PC-3 (cell line): ENCODE measurements at places on chromosomes 7 and 10. TPM values are rescaled to one million over a fixed set of nuclear protein-coding genes. Genes with fewer than 3 reads are reported as not detected.

Gene RBP4
- total RNA-seq = 4.4 and 8.5 TPM in 2 replicates

Gene ZSCAN25
- total RNA-seq = 13.9 and 18.9 TPM in 2 replicates

Gene OR13A1
- total RNA-seq = 0.04 TPM in 1 of 2 replicates, not detected in the other

DNA sequence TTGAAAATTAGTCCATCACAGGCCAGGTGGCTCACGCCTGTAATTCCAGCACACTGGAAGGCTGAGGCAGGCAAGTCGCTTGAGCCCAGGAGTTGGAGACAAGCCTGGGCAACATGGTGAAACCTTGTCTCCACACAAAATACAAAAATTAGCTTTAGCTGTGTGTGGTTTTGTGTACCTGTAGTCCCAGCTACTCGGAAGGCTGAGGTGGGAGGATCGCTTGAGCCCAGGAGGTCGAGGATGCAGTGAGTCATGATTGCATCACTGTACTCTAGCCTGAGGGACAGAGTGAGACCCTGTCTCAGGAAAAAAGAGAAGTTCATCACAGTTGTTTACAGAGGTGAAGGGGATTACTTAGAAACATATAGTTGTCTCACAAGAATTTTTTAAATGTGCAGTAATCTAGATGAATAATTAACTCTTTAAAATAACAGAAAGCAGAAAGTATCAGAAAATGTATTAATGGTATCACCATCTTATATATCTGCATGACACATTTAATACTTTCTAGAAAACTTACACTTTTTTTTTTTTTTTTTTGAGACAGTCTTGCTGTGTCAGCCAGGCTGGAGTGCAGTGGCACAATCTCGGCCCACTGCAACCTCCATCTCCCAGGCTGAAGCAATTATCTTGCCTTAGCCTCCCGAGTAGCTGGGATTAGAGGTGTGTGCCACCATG is 8.9 kb downstream of the LCOR start:
- peak; percentile 82 for DNase-seq

- DNase-seq = peak; percentile 43
These were observed 223.8 kb downstream of the KIAA1217 start for GRCh38 chr10:24432478-24433416.

DNA sequence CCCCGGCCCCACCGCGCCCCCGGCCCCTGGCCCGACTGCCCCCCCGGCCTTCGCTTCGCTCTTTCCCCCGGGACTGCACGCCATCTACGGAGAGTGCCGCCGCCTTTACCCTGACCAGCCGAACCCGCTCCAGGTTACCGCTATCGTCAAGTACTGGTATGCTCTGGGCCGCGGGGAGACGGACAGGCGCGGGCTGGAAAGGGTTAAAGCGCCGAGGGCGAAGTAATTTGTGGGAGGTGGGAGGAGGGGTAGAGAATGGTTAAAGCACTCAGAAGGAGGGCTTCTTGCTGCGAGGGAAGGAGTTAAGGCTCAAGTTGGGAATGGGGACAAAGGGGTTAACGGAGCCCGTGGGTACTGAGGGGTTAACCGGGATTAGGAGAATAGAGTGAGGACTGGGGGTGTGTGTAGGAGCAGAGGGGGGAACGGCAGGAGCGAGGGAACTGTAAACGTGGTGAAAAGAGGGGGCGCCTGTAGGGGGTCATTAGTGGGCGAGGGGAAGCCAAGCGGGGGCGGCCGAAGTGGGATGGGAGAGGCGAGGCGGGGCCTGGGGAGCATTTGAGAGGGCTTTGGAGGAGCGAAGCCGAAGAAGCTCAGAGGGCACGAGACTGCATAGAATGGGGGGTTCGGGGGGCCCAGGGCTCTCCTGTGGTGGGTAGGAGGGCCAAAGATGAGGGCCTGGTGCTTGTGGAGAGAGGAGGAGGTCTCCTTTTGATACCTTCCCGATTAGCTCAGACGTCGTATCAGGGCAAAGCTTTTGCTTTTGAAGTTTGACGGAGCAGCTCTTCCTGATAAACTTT is 605 bp downstream of the SUFU start:
- DNase-seq = no peak

DNA sequence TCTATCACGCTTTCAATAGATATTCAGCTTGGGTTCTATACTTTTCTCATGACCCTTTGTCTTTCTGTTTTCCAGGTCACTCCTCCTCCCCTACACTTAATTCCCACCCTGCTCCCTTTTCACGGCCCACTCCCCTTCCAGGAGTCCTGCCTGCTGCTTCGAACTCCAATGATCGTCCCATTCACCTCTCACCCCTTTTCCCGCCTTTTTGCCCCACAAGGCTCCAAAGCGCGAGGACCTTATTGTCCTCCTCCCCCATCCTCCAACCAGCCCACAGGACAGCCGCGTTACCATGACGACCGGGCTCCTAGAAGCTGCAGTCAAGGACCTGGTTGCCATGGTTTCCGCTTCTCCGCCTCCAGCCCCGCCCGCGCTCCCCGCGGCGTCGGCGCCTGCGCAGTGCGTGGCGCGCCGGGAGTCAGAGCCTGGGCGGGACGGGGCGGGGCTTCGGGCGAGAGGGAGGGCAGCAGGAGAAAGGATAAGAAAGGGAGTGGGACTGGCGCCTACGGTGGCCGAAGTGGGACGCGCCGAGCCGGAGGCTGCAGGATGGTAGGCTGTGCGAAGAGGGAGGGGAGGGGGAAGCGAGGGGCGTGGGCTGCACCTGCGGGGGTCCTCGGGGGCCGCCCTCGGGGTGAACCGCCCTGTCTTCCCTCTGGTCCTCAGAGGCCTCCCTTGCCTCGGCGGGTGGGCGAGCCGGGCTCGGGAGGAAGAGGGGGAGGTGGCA is at the start of gene AP1S1:
Gene AP1S1 (plus strand): TSS at position 508 of the 724 bp plus-strand sequence. CDS start 39 bp downstream, at position 547.
- peak; percentile 93 for DNase-seq

- DNase-seq = peak; percentile 12
These were observed 371.9 kb downstream of the BMPER start for GRCh38 chr7:34277016-34277802.

Gene CHST3
- total RNA-seq = 12.7 and 17.0 TPM in 2 replicates

- no peak for DNase-seq
These were observed 30.5 kb upstream of the DDX50 start for GRCh38 chr10:68870545-68871104.

- DNase-seq = peak; percentile 27
These were observed 95.5 kb downstream of the ZMYND11 start for GRCh38 chr10:230758-231157.

DNA sequence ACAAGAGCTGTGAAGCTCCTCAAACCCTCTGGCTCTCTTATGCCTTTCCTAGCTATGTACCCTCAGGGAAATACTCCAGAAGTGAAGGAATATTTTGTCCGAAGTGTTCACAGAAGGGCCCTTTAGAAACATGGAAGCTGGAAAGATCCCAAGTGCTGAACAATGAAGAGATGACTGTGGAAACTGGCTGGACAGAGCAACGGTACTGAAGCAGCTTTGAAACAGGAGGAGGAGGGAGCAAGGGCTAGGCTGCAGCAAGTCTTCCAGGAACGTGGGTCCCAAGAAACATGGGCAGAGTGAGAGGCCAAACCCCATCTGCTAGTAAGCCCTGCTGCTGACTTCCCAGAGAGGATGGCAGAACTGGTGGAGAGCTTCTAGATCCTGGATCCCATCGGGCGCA is 3.0 kb upstream of the PSAP start:
- DNase-seq = no peak

Gene AKR1C8
- total RNA-seq = not detected in 2 replicates

GRCh38 chr7:76211216-76211615 is 9.5 kb downstream of the SRRM3 start:
- DNase-seq = no peak

Gene STOX1
- total RNA-seq = 1.4 and 3.2 TPM in 2 replicates

DNA sequence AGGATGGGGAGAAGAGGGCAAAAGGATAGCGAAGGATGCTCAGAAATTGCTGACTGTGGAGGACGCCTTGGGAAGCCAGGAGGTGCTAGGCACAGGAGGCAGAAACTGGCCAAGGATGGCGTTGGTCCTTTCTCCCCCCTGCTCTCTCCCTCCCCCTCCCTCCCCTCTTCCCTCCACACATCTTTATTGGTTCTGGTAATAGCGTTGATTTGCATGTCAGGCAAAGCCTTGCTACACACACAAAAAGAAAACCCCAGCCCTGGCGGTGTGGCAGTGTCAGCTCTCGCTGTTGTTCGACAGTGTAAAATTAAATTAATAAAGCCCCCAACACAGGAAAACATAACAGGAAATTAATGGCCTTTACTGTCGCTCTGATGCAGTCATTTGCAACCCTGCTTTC is 47.2 kb downstream of the PAX2 start:
- no peak for DNase-seq

Gene GPR26
- total RNA-seq = not detected in 2 replicates

DNA sequence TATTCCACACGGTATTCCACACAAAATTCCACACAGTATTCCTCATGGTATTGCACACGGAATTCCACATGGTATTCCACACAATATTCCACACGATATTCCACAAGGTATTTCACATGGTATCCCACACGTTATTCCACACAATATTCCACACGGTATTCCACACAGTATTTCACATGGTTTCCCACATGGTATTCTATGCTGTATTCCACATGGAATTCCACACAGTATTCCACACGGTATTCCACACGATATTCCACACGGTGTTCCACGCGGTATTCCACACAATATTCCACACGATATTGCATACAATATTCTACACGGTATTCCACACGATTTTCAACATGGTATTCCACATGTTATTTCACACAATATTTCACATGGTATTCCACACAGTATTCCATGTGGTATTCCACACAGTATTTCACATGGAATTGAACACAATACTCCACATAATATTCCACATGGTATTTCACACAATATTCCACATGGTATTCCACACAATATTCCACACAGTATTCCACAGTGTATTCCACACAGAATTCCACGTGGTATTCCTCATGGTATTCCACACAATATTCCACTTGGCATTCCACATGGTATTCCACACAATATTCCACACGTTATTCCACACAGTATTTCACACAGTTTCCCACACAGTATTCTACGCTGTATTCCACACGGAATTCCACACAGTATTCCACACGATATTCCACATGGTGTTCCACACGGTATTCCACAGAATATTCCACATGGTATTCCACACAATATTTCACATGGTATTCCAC is 136.0 kb upstream of the CHST15 start:
- DNase-seq = no peak

DNA sequence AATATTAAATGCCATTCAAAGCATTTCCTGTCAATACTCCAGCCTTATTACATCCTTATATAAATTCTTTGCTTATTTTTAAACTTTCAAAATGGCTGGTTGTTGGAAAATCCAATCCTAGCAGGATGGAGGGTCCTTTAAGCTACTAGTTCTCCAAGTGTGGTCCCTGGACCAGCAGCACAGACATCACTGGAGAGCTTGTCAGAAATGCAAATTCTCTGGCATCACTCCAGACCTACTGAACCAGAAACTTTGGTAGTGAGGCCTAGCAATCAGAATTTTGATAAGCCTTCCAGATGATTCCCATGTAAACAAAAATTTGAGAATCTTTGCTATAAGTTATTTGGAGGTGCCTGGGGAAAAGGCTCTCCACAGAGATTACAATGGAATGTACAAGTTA is 43.8 kb downstream of the CALCR start:
- no peak for DNase-seq

Gene PON1
- not detected in 2 replicates for total RNA-seq

- DNase-seq = peak; percentile 77
These were observed 33.8 kb upstream of the ZFAND2A start for GRCh38 chr7:1193593-1194424.

GRCh38 chr7:83280671-83281070 is 118.0 kb upstream of the PCLO start:
- no peak for DNase-seq

DNA sequence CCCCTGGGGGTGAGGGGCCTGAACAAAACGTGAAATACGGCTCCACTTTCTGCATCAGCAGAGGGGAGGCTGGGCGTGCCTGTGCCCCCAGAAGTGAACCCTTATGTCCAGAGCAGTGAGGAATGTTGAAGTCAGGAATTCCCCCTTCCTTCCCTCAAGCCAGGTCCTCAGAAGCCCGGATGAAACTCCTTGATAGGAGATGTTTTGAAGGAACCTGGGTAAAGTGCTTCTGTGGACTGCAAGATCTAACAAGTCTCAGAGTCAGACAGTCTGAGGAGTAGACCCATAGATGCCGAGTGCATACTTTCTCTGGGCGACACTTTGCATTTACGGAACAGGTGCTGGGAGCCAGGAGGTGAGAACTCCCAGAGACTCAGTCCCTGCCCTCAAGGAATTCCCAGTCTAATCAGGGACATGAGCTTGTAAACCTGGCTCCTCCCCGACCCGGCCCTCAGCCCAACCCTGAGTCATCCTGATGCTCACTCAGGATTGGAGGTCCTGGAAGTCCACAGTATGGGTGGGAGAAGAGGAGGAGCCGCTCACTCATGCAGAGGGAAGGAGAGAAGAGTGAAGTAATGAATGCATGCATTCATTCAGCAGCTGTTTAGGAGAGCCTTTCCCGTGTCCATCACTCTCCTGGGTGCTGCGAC is 179.5 kb upstream of the ITGB1 start:
- peak; percentile 69 for DNase-seq

Gene CFAP46
- total RNA-seq = 0.04 TPM in 1 of 2 replicates, not detected in the other

Gene TMEM176A
- not detected in 2 replicates for total RNA-seq

GRCh38 chr7:128908750-128909624 is 1.5 kb downstream of the KCP start:
- no peak for DNase-seq

Gene KLF6
- 94.5 and 112 TPM in 2 replicates for total RNA-seq

DNA sequence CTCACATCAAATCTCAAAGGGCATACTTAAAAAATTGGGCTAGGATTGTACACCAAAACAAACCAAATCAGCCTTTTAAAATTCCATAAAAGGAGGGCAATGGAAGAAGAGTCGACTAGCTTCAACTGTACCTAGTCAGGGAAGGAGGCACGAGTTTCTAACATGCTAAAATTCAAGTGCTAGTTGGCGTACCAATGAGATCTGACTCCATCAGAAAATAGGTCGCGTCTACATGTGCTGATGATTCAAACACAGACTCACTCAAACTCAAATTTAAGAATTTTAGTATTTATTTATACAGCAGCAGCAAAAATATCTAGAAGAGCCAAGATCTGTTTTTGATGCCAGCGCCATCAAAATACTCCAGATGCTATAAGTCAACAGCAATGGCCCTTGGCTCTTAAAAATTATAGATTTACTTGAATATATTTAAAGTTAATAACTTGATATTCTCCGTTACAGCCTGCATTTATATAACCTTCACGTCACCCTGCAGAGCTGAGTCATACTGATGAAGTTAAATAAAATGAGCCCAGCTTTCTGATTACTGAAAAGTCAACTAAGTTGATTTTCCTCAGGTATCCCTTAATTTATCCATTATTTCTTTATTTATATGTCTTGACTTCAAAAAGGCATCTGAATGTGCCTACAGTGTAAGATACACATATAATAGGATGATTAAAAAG is 302.1 kb upstream of the IMMP2L start:
- DNase-seq = no peak

DNA sequence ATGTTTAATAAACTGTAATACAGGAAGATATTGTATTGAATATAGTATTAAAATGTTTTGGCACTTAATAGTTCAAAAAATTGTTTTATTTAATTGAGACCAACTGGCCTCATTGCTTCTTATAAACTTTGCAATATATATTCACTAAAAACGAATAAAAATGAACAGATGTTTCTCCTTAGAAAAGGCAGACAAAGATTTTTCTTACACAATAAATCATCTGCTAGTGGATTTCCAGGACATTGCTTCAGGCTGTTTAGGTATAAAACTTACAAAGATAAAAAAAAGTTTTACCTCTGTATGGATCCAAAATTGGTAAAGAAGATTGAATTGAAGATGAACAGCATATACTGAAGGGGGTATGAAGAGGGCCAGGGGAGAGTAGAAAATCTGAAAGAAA is 143.6 kb downstream of the AGMO start:
- no peak for DNase-seq

Gene C10orf105
- total RNA-seq = not detected in 2 replicates
